ENCODE measurements at places on chromosomes 5 and 9.

- no peak for DNase-seq
Measured at GRCh38 chr5:180119903-180120236, 48.3 kb upstream of the RNF130 start.

DNA sequence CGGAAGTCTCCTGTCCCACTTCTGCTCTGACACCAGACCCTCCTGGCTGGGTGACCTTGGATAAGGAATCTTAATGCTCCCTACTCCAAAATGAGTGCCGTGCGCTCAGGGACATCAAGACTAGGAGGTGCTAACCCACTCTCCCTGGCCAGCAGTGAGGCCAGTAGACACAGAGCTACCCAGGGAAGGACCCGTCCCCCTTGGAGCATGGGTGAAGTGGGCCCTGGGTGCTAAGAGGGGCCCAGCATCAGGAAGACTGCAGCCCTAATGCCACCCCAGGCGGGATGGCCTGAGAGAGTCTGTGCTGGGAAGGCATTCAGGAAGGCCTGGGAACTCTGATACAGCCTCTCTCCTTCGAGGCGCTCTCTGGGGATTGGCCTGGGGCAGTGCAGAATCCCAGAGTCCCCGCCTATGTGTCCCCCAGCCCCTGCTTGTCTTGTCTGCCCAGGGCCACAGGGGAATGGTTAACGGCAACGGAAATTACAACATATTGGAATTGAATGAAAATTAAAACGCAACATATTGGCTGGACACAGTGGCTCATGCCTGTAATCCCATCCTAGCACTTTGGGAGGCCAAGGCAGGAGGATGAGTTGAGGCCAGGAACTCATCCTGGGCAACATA is 29.7 kb upstream of the RNU6ATAC start:
- no peak for DNase-seq

GRCh38 chr5:55485073-55485472 is 49.7 kb downstream of the PLPP1 start:
- DNase-seq: no peak

DNA sequence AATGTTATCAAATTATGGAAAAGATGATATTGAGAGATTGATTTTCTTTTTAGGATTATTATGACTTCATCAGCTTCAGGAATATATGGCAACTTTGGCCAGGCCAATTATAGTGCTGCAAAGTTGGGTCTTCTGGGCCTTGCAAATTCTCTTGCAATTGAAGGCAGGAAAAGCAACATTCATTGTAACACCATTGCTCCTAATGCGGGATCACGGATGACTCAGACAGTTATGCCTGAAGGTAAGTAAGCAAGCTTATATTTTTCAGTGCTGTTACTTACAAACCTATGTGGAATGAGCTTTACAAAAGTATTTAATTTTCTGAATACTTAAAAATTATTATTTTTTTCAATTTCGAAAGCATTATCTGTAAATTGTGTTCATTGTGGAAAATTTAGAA is 26.5 kb downstream of the HSD17B4 start:
- DNase-seq: no peak

GRCh38 chr9:16236882-16237281 is 633.6 kb downstream of the BNC2 start:
- DNase-seq: no peak

- no peak for DNase-seq
Measured at GRCh38 chr5:82348784-82349425, 70.8 kb upstream of the RPS23 start.

- DNase-seq: no peak
Measured at GRCh38 chr5:62309107-62309506, 3.1 kb downstream of the KIF2A start.

DNA sequence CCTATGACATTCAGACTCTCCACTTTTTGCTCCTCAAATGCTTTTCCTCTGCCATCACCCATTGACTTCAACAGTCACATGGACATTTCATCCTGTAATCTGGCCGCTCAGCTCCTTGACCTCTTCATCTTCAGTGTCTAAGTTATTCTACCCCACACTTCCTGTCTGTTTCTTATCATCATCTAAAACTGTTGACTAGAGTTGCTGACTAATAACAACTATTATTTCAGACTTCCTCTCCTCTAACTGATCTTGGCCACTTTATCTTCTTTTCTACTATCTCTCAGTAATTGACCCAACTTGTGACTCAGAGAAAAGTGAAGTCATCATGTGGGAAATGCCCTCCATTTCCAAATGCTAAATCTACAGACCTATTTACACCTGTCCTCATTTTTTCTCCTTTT is 254.7 kb upstream of the TRPC7 start:
- DNase-seq: no peak

DNA sequence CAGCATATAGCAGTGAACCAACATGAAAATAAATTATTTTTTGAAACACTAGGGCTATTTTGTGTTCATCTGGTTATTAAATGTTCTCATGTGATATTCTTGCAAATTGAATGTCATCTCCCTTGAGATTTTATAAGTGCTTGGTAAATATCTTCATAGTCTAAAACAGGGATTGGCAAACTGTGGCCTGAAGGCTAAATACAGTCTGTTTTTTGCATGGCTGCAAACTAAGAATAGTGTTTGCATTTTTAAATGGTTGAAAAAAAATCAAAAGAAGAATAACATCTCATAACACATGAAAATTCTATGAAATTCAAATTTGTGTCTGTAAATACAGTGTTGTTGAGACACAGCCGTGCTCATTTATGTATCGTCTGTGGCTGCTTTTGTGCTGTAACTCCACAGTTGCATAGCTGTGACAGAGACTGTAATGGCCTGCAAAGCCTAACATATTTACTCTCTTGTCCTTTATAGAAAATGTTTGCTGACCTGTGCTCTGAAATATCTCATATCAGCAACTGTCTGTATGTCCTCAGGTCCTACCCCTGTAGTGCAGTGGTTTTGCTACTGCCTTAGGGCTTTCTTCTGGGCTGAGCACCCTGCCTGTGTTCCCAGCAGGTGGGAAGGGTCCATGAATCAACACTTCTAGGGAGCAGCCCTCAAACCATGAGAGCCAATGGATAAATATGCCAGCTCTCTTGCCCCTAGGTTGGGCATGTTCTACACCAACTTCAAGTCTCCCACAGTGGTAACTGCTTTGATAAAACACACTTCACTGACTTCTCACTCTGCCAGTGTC is 41.7 kb upstream of the ARRDC3 start:
- DNase-seq: no peak

GRCh38 chr5:133321833-133322420 is 270.1 kb downstream of the HSPA4 start:
- DNase-seq: no peak

DNA sequence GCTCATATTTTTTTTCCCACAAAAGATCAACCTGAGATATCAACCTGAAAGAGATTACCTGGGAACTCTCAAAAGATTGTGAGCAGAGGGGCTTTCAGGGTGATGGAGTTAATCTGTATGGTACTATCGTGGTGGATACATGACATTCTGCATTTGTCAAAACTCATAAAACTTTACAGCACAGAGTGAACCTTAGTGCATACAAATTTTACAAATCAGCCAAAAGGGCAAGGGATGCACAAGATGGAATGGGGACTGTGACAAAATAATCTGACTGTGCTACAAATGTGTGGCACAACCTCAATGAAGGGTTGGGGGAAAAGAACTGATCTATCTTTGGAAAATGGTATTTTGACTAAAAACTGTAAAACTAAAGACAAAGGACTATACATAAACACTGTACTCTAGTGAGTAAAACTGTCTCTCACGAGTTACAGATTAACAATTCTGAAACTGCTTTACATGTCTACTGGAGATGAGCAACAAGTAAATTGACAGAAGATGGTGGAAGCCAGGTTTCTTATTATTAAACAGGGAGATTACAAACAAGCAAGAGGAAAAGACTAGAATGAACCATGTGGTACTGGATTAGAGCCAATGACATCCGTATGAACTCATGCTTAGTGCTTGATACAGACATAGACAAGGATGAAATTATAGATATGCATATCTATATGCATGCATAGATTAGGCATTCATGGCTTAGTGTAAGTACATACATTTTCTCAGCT is 24.8 kb upstream of the RLN1 start:
- DNase-seq: no peak

- no peak for DNase-seq
Measured at GRCh38 chr5:136094189-136094912, 38.3 kb upstream of the SMAD5 start.

DNA sequence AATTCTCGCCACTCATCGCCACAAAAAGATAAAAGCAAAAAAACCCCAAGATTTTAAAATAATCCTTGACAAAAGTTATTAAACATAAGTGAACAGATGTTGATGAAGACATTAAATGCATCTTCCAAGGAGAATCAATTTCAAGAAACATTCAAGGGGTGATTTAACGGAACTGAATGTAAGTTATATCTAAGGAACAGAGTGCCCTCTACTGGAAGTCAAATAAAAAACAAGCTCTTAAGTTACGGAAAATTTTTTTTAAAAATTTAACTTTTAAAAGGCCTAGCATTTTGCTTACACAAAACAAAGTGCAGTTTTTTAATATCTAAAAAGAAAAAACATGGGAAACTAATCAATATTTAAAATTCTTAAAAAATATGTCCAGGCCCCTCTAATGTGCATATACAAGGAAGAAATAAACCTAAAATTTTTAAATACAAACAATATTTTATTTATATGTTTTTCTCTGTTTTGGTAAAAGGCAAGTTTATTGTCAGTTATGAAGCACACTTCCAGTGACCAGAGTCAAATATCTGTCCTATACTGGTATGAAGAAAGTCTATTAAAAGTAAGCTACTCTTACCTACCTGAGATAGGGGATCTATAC is 28.0 kb downstream of the TEX10 start:
- no peak for DNase-seq

GRCh38 chr9:98187926-98188325 is 4.5 kb downstream of the CORO2A start:
- DNase-seq: no peak

- DNase-seq: no peak
Measured at GRCh38 chr5:25944786-25945185, 1093.6 kb downstream of the CDH9 start.

DNA sequence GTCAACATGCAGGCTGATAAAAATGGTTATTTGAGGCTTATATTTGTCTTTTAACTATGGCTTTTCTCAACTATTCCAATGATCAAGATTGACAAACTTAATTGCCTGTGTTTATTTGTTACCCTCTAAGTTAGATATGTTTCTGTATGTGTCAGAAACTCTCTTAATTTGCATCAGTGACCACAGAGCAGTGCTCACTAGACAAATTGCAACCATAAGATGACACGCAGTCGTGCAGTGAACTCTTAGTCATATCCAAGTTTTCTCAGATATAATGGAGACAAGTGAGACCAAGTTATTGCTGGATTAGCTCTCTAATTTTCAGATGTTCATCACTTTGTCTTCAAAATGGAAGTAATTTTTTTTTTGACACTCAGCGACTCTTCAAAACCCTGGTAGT is 342.2 kb upstream of the RFX3 start:
- no peak for DNase-seq

DNA sequence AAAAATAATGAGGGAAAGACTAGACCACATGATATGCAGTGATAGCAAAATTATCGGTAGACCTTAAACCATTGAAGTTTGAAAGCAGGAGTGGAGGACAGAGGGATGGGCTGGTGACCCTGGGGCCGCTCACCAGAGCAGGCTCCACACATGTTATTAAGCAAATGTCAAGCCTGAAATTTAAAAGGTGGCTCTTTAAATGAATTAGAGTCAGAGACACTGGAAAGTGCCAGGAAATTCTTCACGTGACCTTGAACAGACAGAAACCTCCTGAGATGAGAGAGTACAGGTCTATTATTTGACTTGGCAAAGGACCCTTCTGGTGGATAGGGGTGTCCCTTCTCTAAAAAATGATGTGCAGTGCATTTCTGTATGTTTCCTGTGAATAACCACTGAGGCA is 111.0 kb upstream of the CPEB4 start:
- no peak for DNase-seq

DNA sequence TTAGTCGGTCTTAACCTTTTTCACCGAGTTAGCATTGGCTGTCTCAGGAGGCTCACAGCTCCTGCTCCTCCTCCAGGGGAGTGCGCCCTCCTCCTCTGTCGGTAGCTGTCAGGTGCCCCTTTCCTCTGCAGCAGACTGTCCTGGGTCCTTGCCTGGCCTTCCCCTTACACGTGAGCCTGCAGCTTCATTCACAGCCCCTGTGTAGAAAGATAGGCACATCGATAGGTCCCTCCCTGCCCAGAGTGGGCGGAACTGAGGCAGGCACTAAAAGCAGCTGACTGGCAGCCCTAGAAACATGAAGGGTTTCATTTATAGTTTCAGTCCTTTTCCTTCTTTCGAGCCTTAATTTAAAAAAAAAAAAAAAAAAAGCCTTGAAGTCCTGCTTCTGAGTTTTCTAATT is 17.2 kb downstream of the TENT4A start:
- DNase-seq: no peak

DNA sequence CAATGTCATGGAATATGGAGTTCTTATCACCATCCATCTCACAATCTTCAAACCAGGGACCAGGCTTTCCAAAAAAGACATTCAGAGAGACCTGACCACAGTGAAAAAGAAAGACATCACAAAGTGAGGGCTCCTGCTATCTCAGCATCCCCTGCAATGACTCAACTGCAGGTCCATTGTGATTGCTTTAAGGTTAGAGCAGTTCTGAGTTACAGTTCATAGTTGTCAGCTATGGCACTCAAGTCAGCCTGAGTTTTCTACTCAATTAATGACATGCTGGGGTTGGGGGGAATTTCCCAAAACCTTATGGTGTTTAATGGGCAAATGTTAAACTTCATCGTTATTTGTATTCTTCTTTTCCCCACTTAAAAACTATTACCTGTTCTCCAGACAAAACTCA is 58.9 kb downstream of the CEMIP2 start:
- DNase-seq: no peak

DNA sequence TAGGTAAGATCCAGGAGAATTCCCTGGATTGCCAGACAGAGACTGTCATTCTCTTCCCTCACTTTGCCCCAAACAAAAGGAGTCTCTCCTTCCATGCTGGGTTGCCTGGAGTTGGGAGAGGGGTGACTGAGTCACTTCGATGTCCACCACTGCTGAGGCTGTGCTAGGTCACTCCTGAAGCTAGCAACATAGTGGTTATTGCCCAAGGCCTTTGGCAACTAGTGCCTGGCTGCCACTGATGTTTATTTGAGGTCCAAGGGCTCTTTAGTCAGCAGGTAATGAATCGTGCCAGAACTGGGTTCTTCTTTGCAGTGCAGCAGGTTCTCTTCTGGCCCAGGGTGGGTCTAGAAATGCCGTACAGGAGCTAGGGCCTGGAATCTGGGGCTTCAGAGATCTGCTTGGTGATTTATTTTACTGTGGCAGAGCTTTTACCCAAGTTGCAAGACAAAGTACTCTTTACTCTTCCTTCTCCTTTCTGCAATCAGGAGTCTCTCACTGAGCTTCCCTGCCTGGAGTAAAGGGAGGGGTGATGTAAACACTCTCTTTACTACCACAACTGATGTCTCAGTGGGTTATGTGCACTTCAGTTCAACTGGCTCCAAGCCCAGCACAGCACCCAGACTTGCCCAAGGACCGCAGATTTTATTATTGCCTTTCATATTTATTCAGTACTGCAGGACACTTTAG is 155.7 kb upstream of the SH3GL2 start:
- DNase-seq: no peak
